Stimulated activated CD8-positive, alpha-beta memory T cell treated with anti-CD3 and anti-CD28 coated beads, Interleukin-12 subunit alpha, Interleukin-12 subunit beta, amount 100 ng/mL, for 4 hours (primary cell): ENCODE measurements at places on chromosomes 6 and 20.
A peak's percentile ranks its signal among the peaks of the same experiment; 100 is the strongest.

- no peak for DNase-seq
Observed at GRCh38 chr6:134398453-134398852, 80.5 kb upstream of the SGK1 start.

GRCh38 chr6:144602523-144603180 is 317.5 kb downstream of the UTRN start:
- DNase-seq = no peak

DNA sequence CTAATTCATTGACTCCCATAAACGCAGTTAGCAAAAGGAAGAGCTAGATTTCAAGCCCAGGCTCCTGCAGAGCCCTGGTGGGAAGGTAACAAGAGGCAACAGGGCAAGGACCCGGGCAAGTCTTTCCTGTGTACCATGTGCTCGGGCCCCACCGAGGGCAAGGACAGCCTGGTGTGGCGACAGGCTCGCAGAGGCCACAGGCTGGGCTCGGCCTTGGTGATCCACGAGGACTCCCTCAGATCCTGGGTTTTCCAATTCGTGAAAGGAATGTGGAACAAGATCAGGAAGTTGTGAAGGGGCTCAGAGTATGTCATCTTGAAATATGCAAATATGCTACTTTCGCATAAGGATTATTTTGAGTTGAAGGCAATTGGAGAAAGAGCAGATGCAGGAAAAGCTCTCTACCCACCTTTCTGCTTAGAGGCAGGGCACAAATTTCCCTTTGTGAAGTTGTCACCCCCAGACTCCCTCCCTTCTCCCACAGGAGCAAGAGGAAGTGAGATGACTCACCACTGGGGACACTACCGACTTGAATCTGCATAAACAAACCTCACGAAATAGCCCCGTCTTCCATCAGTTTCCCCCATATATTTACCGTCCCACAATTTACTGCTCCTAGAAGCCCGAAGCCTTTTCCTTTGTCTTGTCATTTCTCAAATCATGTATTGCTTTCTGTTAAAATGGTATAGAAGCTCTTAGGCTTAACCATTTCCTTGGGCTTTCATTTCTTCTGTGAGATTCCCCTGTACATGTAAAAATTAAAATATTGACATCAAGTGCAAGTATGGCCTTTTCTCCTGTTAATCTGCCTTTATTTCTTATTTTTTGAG is 79.0 kb downstream of the PSMG4 start:
- DNase-seq = no peak

DNA sequence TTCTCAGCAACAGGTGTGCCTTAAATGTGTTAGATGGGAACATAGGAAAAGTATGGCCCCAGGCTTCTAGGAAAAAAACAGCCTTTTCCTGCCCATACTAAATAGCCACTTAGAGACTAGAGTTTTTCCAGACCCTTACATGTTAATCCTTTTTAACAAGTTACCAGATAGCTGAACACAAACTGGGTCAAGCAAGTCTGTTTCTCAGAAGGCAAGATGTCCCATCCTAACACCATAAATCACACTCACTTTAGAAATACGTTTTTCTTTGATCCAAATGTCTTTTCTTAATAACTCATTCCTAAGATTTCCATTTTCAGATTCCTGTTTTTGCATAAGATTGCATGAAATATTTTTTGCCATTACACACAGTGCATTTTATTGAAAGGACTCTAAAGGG is 241.3 kb downstream of the KCNQ5 start:
- DNase-seq = no peak

DNA sequence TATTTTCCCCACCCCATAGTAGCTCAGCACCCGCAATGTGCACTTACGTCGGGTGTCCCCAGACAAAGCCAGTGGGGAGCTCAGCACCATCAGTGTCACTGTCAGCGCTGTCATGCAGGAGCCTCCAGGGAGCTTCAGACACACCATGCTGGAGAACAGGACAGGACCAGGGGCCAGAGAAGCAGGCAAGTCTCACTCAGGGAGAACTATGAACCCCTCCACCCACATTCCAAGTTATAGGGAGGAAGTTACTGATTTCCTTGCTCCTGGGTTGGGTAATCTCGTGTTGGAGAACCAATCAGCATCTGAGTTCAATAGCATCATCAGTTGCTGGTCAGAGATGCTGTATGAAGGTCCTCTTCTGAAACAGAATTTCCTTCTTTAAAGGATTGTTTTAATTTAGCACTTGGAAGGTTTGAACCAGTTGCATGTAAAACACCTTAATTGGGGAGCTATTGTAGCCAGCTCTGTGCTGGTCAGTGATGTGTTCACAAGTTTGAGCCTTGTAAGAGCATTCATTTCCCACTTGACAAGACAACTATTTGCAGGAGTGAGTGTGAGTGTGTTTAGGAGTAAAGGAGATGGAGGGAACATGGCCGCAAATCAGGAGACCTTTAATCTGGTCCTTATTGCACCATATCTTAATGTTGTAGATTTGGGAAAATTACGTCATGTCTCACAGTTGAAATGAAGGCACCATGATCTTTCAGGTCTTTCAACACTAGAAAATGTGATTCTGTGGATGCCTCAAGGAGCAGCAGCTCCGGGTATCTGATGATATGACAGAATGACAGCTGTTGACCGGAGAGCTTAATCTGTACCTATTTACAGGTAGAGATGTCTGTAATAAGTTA is at the start of gene HLA-DRB1:
Gene HLA-DRB1 (minus strand): TSS at position 253 of the 854 bp plus-strand sequence. CDS start 106 bp downstream, at position 147.
- DNase-seq = no peak

GRCh38 chr6:168291450-168291849 is 28.1 kb downstream of the DACT2 start:
- DNase-seq = no peak

DNA sequence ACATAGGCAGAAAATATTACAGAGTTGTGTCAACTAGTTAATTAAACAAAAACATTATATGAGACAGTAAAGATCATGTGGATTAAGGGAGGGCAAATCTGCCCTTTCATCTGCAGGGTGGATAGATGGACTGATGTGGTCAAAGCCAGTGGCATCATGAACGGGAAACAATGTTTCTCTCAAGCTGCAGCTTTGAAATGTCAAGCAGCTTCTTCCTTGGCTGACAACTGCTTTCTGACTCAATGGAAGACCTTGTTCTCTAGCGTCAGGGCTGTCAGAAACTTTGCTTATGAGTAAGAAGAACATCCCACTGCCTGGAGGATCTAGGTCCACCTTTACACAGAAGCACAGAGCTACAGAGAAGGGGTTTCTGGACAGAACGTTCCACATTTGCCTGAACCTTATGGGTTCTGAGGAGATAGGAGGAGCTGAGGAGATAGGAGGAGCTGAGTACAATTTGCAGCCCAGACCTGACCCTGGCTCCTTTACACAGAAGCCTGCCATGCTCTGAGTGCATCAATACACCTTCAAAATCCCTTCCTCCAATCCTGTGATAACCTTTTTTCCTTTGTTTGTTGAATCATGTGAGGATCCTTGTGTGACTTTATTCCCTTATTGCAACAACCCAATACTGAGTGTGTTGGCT is 6.1 kb downstream of the CST5 start:
- DNase-seq = no peak

DNA sequence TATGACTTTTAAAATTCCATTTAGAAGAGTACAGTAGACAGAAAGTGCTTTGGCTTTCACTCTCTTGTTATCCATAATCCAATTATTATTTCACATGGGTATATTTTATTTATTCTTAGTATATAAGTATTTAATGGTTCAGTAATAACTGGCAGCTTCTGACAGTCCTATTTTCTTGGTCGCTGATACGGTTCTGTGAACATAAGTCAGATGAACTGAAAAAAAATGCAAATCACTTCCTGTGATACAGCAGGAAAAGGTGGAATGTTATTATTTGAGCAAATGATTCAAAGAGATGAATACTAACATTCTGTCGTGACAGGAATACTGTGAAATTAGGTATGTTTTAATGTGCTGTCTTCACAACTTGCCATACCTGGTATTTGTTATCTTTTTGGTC is 132.3 kb downstream of the ARHGAP18 start:
- DNase-seq = no peak

- no peak for DNase-seq
Observed at GRCh38 chr20:41571006-41571405, 47.2 kb downstream of the CHD6 start.

DNA sequence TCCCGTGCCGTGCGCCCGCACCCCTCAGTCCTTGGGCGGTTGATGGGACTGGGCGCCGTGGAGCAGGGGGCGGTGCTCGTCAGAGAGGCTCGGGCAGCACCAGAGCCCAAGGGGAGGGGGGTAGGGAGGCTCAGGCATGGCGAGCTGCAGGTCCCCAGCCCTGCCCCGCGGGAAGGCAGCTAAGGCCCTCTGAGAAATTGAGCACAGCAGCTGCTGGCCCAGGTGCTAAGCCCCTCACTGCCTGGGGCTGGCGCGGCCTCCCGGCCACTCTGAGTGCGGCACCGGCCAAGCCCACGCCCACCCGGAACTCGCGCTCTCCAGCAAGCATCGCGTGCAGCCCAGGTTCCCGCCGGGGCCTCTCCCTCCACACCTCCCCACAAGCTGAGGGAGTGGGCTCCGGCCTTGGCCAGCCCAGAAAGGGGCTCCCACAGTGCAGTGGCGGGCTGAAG is 16.4 kb downstream of the SOX4 start:
- no peak for DNase-seq

- DNase-seq = no peak
Observed at GRCh38 chr6:7112171-7112570, 4.4 kb downstream of the RREB1 start.

GRCh38 chr20:33650753-33651561 is 11.2 kb upstream of the C20orf144 start:
- no peak for DNase-seq

- DNase-seq = no peak
Observed at GRCh38 chr6:169251822-169252504, 1.7 kb downstream of the THBS2 start.

GRCh38 chr6:66771626-66772025 is 1064.6 kb upstream of the EYS start:
- DNase-seq = no peak

GRCh38 chr6:22411376-22412105 is 114.7 kb upstream of the PRL start:
- no peak for DNase-seq

DNA sequence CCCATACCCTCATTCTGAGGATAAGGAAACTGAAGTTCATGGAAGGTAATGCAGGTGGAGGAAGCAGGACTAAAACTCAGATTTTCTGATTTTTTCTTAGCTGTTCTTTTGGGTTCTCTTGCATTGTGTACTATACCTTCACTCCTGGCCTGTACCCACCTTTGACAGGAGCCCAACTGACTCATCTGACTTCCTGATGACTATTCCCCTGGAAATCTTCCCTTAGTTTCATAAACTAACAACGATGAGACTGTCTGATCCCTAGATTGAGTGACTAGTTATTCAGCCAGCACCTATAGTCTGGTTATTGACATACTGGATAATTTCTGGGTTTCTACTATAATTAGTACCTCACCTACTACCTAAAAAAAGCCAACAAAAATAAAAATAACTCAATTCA is 10.1 kb downstream of the CRYBG1 start:
- no peak for DNase-seq

- no peak for DNase-seq
Observed at GRCh38 chr20:53617791-53618489, 24.3 kb upstream of the ZNF217 start.

DNA sequence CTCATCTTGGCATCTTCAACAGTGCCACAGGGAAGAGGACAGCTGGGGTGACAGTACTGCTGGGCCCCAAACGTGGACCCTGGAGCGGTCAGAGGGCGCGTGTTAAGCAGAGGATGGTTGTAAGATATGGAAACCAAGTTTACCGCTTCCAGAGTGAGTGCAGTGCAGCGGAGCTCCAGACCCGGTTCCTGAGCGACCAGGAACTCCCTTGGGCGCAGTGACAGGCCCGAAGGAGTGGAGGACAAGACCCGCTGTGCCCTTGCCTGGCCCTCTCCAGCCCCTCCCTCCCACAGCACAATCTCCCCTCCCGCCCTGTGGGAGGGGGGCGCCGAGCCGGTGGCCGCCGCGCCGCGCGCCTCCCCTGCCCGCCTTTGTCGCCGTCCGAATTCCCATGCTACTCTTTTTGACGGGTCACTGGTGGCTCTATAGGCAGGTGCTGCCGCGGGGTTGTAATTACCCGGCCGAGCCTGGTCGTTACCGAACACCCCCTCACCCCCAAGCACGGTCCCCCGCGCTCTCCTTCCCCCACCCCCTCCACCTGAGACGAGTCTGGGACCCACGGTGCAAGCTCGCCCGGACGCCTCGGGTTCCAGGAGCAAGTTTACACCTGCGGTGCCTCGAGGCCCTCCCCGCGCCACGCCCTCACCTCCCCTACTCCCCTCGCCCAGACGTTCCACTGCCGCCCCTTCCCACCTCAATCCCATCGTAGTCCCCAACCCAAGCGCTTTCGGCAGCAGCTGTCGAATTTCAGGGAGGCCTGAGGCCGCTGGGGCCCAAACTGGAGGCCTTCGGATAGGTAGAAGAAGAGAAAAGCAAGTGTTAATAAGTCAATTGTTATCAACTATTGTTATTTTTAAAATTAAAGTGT is 3.9 kb downstream of the NR2E1 start:
- DNase-seq = no peak

DNA sequence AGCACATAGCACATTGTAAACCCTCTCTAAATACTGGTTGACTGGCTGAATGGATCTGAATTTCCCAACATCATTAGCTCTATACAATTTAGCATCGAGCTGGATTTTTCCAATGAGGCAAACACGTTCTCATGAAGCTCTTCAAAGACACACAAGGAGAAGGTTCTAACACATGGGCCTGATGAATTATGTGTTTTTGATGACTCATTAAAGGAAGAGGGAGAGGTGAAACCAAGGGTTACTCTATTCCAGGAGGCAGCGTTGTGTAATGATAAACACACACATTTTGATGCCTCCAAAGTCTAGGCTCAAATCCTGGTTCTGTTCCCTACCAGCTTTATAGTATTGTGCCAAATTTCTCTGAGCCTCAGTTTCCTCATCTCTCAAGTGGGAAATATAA is 84.3 kb downstream of the PFDN4 start:
- no peak for DNase-seq

DNA sequence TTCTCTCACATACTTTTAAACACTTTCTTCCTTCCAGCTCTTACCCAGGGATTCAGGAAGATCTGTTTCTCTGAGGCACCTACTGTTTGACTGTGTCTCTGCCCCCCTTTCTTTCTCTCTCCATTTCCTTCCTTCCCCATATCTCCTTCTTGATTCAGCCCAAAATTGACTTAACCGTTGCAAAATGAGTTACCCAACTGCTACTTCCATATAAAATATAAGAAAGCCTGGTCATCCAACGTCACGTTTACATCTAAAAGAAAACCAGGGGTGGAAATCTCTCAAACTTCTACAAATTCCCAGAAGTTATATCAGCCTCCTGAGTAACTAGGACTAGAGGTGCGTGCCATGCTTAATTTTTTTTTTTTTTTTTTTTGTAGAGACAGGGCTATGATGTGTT is 95.2 kb upstream of the INSM1 start:
- DNase-seq = no peak

DNA sequence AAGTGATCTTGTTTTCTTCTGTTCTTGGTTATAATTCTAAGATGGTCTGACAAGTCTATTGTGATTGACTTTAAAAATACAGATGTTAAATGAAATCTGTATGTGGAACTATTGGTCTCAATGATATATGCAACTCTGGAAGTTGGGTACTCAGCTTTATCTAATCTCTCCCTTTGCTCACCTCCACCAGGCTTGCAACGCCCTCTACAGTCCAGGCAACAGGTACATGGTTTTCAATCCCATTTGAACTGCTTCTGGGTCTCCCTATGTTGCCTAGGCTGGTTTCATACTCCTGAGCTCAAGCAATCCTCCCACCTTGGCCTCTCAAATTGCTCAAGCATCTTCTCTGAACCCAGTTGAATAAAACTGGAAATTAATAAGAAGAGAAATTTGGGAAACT is 25.6 kb upstream of the HLA-DQB1 start:
- DNase-seq = peak; percentile 12

GRCh38 chr6:34518669-34519365 is 37.3 kb downstream of the SPDEF start:
- no peak for DNase-seq
